DMS 273 treated with DMSO at 0.1 percent for 48 hours (cell line): ENCODE measurements at places on chromosomes 16 and 17.

DNA sequence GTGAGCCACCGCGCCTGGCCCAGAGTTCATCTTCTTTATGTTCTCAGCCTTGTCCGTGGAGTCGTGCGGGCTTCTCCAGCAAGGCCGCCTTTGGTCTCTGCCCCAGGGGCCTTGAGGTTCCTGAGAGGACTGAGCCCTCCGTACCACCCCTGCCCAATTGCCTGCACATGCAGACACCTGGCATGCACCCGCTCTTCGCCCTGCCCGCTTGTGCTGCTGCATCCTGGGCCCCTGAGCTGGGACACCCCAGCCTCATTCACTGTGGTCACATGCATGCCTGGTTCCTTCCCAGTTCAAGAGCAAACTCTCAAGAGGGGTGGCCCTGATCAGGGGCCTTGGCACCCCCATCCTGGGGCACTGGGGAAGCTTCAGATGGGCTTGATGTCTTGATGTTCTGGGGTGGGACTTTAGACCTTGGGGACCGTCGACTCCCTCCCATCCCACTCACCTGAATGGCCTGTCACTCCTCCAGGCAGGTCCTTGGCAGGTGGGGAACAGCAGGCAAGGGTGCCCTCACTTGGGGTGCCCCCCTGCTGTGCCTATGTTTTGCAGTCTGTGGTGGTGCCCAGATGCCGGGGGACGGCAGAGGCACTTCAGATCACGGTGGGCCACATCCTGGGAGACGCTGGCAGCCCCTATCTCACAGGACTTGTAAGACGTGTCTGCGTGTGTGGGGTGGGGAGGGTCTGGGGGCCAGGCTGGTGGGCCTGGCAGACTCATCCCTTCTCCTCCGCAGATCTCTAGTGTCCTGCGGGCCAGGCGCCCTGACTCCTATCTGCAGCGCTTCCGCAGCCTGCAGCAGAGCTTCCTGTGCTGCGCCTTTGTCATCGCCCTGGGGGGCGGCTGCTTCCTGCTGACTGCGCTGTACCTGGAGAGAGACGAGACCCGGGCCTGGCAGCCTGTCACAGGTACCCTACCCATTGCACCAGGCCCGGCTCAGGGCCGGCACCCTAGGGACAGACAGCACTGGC lies 12.7 kb upstream of the SPNS2 start:
- DNase-seq = no peak

DNA sequence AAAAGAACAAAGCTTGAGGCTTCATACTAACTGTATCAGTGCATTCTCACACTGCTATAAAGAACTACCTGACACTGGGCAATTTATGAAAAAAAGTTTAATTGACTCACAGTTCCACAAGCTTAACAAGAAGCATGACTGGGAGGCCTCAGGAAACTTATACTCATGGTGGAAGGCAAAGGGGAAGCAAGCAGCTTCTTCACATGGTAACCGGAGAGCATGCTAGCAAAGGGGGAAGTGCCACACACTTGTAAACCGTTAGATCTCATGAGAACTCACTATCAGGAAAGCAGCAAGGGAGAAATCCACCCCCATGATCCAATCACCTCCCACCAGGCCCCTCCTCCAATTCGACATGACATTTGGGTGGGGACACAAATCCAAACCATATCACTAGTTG lies 25.3 kb downstream of the CTRB2 start:
- DNase-seq = no peak

DNA sequence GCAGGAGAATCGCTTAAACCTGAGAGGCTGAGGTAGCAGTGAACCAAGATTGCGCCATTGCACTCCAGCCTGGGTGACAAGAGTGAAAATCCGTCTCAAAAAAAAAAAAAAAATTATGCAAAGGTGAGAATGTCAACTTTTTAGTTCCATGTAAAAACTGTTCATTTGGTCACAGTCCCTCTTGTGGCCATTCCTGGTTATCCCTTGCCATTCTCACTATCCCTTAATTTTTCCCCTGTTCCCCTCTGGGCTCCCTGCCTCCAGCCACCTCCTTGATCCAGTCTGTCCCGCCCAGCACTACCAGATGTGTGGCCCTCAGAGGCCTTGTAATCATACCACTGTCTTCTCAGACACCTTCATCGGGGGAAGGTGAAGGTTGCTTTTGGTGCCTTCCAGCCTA lies 23.4 kb downstream of the DCAF7 start:
- DNase-seq = no peak

- DNase-seq = no peak
These were observed 16.3 kb downstream of the USP31 start for GRCh38 chr16:23132775-23133463.

- no peak for DNase-seq
These were observed 172.8 kb upstream of the CDH11 start for GRCh38 chr16:65294708-65295107.

GRCh38 chr16:84332975-84333684 lies 35.2 kb upstream of the ATP2C2 start:
- DNase-seq = no peak

DNA sequence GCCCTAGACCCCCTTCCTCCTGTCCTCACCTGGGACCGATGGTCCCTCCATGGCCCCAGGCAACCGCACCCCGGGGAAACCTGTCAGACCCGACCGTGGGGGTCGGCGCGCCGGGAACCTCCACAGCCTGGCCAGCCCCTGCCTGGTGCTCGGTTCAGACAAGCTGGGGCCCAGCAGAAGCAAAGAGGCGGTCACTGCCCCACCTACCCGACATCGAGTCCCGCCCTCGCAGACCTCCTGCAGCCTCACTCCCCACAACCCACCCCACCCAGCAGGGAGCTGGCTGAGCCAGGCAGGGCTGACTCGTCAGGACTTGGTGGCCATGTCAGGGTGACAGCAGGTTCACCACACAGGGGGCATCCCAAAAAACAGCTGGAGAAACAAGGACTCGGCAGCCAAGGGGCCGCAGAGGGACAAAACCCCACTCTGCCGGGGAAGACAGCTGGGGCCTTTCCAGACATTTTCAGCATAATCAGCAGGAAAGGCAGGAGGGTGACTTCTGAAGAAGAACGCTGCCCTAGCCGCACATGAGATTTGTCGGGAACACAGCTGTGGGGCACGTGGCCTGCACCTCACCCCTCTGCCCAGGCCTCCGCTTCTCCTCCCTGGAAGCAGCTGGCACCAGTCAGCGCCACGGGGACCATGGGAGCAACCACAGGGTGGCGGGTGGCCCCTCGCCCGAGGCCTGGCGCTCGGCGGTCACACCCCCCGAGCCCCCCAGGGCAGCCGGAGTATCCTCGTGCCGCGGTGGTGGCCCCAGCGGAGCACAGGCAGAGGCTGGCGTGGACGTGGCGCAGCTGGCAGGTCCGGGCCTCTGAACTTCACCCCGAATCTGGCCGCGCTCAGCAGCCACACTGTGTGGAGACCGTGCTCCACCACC lies 22.9 kb downstream of the GNPTG start:
- no peak for DNase-seq

DNA sequence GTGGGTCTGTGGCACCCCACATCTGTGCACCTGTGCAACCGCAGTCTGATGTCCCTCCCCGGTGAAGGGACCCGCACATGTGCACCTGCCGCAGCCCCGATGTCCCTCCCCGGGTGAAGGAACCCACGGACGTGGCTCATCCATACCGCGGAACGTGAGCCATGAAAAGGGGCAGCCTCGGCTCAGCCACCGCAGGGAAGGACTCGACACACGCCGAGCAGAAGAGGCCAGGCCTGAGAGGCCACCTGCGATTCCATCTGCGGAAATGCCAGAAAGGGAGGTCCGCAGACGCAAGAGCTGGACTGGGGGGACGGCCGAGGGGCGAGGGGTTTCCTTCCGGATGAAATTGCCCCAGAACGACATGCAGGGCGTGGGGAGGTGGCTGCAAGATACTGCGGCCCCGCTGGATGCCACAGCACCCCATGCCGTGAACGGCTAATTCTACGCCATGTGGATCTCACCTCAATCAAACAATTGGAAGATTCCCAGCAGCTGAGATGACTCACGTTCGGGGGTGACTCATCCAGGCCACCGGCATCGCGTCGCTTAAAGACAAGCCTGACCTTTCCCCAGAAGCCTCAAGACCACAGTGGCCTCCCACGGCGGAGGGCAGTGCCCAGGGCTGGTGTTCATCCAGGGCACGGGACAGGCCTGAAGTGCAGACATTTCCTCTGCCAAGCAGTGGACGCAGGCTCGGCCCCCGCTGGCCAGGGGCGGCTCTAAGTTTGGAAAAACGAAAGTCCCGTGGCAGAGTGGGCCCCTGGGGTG lies 21.0 kb downstream of the SOX8 start:
- DNase-seq = no peak

DNA sequence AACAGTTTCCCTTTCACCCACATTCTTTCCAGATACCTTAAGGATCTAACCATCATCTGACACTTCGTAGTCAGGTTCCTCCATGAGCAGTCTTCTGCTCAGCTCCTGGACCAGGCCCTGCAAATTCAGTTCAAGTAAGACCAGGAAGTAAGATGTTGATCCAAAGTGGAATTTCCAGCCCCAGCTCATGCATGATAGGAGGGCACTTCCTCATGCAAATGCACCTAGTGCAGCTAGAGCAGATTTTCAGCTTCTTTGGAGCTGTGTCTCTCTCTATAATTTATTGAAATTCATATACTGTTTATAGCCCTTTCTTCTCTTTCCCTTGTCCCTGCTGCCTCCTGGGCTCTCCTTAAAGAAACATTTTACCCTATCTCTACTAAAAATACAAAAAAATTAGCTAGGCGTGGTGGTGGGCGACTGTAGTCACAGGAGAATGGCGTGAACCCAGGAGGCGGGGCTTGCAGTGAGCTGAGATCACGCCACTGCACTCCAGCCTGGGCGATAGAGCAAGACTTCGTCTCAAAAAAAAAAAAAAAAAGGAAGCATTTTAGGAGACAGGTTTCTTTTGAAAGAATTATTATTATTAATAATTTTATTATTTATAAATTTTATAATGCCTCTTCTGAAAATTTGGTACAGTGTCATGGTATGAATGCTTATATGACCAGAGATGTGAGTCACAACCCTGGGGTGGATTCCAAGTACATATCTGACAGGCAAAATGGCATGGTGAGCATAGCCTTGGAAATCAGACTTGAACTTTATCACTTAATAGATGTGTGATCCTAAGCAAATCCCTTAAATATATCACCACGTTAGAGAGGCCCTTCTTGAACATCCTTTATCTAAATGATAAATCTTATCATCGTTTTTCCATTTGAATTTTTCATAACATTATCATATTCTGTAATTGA lies 94.3 kb downstream of the SSH2 start:
- DNase-seq = no peak

GRCh38 chr17:62797959-62798358 lies 10.2 kb downstream of the MARCHF10 start:
- no peak for DNase-seq

GRCh38 chr17:45402916-45403315 lies 29.8 kb downstream of the ARHGAP27 start:
- DNase-seq = no peak

DNA sequence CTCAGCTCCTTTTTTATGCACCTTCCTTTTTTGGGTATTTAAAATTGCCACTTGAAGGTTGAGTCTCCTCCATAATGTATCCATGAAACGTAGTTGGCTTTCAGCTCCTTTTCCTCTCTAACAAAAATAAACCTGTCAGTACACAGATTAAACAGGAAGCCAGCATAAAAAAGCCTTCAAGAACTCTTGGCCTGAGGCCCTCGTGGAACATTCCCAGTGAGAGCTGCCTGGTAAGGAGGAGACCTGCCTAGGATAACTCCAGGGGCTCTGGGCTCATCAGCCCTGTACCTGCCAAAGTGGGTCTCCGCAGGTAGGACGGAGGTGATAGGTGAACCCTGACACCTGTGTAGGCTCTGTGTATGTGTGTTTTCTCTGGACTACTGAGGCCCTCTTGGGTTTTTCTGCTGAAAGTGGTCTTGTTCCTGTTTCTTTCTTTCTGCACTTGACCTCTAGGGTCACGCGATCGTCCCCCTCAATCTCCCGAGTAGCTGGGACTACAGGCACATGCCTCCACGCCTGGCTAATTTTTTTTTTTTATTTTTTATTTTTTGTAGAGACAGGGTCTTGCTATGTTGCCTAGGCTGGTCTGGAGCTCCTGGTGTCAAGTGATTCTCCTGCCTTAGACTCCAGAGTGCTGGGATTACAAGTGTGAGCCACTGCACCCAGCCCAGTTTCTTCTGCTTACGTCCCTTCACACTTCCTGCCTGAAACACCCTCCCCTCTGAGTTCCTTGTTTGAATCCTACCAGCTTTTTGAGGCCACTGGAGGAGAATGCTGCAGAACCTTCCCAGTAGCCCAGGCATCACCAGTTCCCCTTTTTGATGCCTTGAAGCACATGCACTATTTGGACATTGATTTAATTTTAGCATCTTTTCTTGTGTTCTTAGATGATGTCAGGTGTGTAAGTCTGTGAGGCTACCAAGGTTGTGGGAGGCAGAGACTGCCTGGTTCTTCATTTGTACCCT lies 9.8 kb downstream of the PGS1 start:
- DNase-seq = no peak

- no peak for DNase-seq
These were observed 24.0 kb downstream of the TNRC6A start for GRCh38 chr16:24753437-24753836.

GRCh38 chr17:15978606-15979005 lies 20.9 kb downstream of the ZSWIM7 start:
- DNase-seq = no peak

DNA sequence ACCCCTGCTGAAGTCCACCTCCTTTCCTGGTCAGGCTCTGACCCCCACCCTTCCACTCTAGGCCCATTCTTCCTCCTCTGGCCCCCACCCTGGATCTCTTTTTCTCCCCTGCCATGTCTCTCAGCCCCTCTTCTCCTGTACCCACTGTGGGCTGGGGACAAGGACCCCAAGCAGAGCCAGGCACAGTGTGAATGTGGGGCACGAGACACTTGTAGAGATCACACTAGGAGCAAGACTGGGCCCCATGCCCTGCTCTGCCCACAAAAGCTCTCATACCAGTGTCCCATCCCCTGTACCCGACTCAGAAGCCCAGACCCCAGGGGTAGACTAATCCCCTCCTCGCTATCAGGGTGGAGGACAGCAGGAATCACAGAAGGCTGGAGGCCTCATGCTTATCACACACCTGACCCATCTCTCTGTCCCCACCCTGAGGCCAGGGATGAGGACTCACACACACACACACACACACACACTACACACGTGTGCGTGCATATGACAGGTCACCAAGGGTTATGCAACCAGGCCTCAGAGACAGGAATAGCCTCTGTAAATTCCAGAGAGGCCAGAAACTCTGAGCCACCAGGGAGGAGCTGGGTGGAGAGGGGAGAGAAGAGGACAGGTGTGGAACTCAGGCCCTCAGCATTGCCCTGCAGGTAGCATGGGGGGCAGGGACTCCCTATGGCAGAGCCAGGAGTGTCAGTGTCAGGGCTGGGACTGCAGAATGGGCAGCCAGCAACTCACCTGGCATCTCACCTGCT lies 21.1 kb downstream of the ARHGAP27 start:
- DNase-seq = no peak

- no peak for DNase-seq
These were observed 24.0 kb upstream of the ALDH3A1 start for GRCh38 chr17:19771971-19772630.
